ENCODE measurements at places on chromosomes 3 and 15. TPM values are rescaled to one million over a fixed set of nuclear protein-coding genes. Genes with fewer than 3 reads are reported as not detected.

PPP1R14D gene
- not detected for total RNA-seq

GPR176 gene
- total RNA-seq: not detected

IL16 gene
- 243 TPM for total RNA-seq

PLA2G4F gene
- not detected for total RNA-seq
